M059J (cell line): ENCODE measurements at places on chromosomes 13 and 19. TPM values are rescaled to one million over a fixed set of nuclear protein-coding genes. Genes with fewer than 3 reads are reported as not detected.

- no peak for DNase-seq
These were observed 88.0 kb upstream of the FRY start for GRCh38 chr13:31943591-31943990.

GRCh38 chr13:40600149-40600751, 66.2 kb downstream of the FOXO1 start:
- DNase-seq = no peak

DNA sequence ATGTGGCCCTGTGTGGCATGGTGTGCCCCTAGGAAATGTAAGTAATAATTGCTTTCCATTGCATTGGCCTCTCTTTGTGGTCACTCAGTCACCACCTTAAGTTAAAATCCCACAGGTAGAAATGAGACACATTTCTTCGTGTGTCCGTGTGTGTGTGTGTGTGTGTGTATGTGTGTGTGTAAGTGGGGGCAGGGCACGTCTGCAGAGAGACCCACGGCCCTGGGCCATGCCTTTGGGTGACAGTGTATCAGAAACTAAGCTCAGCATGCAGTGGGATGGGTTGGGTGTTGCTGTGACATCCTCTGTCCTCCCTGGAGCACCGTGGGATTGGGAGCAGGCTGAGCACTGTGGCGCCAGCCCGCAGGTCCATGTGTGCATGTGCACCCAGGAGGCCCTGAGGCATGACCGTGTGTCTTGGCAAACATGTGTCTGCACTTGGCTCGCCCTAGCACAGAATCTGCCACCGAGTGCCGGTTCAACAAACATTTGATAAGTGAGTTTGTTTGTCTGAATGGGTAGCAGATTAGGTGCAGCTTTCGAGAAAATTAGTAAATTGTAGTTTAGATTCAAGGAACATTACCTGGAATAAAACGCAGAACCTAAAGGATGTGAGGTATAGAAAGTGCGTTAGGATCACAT, 91.8 kb downstream of the WTIP start:
- no peak for DNase-seq

DNA sequence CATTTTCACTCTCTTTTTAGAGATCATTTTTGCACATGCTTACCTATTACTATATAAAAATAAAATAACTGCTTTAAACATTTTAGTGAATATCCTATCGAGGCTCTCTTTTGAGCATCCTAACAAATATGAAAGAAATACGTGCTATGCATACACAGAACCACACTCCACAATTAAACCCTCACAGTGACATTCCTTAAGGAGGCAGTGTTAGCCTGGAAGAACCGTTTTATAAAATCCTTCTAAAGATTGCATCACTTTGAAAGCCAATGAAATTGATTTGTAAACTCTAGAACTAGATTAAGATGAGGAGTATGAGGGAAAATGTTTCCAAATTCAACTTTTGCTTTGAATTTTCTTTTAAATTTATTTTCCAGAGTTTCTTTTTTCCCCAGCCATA, 11.1 kb upstream of the ENOX1 start:
- no peak for DNase-seq

DNA sequence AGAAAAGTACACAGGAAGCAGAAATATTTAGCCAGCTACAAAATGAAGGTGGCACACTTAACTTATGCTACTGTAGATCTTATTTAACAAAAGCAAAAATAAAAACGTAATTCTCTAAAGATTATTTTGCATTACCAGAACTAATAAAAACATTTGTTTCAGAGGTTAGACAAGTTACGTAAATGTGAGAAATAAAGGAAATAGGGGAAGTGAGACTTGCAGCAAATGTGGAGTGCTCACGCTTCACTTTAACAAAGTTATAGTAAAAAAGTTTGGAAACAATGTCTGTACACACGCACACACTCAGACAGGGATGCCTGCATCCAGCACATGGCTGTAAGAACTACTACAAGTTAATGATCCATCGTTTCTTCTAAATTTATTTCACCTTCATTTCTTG, 83.7 kb downstream of the NALCN start:
- DNase-seq = no peak

GRCh38 chr19:1217366-1217765, 11.8 kb downstream of the STK11 start:
- DNase-seq = no peak

GRCh38 chr13:29484236-29484635, 111.3 kb downstream of the SLC7A1 start:
- no peak for DNase-seq

DNA sequence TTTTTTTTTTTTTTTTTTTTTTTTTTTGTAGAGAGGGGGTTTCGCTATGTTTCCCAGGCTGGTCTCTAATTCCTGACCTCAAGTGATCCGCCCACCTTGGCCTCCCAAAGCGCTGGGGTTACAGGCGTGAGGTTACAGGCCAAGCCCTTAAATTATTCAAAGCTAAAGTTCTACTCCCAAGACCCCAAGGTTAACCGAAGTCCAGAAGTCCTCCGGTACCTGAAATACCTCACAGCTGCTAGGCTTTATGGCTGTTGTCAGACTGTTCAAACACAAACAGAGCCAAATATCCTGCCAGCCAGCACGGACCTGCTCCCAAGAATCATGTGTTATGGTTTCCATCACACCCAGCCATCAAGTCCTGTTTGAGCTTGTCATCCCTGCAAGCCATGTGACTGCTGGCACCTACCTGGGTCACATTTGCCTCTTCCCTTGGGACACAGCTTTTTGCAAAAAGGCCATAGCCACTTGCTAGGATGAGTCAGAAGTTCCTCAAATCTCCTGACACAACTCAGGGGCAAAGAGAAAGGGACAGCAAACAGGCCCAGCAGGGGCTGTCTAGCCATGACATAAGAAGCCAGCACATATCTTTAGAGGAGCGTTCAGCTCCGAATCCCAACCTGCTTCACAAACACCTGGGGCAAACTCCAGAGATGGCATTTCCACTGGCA, 129.9 kb downstream of the FOXO1 start:
- no peak for DNase-seq

- no peak for DNase-seq
These were observed 3.0 kb upstream of the ZNF136 start for GRCh38 chr19:12159773-12160414.

GRCh38 chr13:104683789-104684188, 1617.6 kb upstream of the SLC10A2 start:
- DNase-seq = peak; percentile 2

- peak; percentile 65 for DNase-seq
These were observed 13.2 kb upstream of the CREB3L3 start for GRCh38 chr19:4140237-4140711.

GRCh38 chr13:110638814-110639806, 23.8 kb downstream of the NAXD start:
- DNase-seq = no peak

GRCh38 chr13:38308736-38309135, 40.9 kb upstream of the UFM1 start:
- peak; percentile 76 for DNase-seq

DNA sequence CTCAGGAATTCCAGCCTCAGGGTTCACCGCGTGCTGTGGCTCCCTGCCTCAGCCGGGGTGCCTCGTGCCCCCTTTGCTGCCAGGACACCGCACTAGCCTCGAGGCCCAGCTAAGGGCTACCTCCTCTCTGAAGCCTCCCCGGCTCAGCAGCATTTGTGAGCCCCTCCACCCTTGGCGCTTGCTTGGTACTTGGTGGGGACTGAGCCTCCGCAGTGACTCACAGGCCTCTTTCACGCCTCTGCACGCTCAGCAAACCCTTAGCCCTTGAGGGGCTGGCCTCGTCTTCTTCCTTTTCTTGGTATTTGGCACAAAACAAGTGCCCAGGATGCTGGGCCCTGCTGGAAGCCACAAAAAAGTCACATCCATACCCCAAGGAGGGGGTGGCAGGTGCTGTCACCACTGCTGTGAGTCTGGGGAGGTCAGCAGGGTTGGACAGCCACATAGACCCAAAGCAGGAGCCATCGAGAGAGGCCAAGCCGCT, 85.4 kb upstream of the TM9SF2 start:
- no peak for DNase-seq

- DNase-seq = peak; percentile 42
These were observed 65.9 kb downstream of the KCNRG start for GRCh38 chr13:50080911-50081678.

DNA sequence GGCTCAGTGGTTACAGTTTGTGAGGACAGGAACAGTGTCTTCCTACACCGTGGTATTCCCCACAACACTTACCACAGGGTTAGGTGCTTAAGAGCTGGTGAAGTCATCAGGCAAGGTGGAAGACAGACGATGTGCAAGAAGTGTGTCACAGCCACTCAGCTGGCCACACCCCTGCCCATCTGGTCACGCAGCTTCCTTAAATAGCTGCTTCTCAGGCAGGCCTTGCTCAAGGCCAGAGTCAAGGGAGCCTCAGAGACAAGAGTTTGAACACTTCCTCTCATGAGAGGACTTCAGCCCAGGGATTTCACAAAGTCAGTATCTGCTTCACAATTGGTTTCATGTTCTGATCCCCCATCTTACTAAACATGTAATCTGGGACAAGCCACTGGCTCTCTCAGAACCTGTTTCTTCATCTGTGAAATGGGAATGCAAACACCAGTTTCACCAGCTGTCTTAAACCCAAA, 80.3 kb upstream of the FRY start:
- peak; percentile 28 for DNase-seq

GRCh38 chr13:63323441-63323840, 1907.8 kb upstream of the PCDH20 start:
- DNase-seq = no peak

DNA sequence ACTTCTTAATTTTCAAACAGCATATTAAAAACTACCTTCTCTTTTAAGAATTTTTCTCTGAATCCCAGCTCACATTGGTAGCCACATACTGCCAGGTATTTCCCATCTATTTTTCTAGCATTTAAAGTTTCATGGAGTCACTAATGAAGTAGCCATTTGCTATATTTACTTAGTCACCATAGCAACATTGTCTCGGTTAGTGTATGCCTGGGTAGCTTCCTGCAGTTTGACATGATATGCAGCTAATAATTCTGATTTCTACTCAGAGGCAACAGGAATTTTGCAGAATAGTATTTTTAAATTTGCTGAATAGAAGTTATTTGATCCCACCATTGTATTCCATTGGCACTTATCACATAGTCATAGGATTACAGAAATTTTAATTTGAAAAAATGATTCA, 30.9 kb upstream of the KCTD4 start:
- peak; percentile 64 for DNase-seq

GRCh38 chr13:96109125-96109524, 19.2 kb downstream of the HS6ST3 start:
- DNase-seq = no peak

- no peak for DNase-seq
These were observed 112.6 kb downstream of the HSPH1 start for GRCh38 chr13:31049083-31049482.

DNA sequence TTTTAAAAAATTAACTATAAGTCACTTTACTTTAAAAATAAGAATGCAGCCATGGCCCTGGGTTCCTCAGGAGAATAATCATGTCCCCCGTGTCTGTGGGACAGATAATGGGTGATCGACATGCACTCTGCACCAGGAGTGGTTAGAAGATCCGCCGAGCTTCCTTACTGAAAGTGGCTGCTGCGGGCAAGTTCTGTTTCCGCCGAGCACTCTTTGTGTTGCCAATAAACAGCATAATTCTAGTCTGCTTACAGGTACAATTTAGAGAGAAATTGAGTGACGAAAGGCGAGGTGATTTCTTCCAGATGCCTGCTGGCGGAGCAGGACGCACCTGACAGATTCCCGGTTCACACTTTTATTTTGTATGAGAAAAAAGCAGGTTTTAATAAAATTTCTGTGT, 139.0 kb downstream of the SOX1 start:
- no peak for DNase-seq

The CGB1 gene
- total RNA-seq = 2.6 and 14.5 TPM in 2 replicates

The P2RY11 gene
- 0.96 and 6.5 TPM in 2 replicates for total RNA-seq

The ERF gene
- 34.6 and 42.1 TPM in 2 replicates for total RNA-seq

The SYT5 gene
- not detected in 2 replicates for total RNA-seq

The CAPS gene
- total RNA-seq = 0.96 and 1.3 TPM in 2 replicates

The ZSCAN18 gene
- 33.3 and 39.8 TPM in 2 replicates for total RNA-seq

The KIR2DL1 gene
- not detected in 2 replicates for total RNA-seq

The ANGPTL8 gene
- total RNA-seq = not detected in 2 replicates

The ZNF443 gene
- total RNA-seq = 2.2 and 5.7 TPM in 2 replicates
